ENCODE measurements at places on chromosomes 16 and 17. TPM values are rescaled to one million over a fixed set of nuclear protein-coding genes. Genes with fewer than 3 reads are reported as not detected.

The SPATA22 gene
- not detected for total RNA-seq

The C16orf46 gene
- total RNA-seq: 0.33 TPM

The ATP1B2 gene
- total RNA-seq: not detected

The GLIS2 gene
- 23.2 TPM for total RNA-seq

The HOXB7 gene
- not detected for total RNA-seq

The CARD14 gene
- total RNA-seq: not detected

The NPIPB6 gene
- 0.99 TPM for total RNA-seq

The TEPSIN gene
- 17.0 TPM for total RNA-seq

DNA sequence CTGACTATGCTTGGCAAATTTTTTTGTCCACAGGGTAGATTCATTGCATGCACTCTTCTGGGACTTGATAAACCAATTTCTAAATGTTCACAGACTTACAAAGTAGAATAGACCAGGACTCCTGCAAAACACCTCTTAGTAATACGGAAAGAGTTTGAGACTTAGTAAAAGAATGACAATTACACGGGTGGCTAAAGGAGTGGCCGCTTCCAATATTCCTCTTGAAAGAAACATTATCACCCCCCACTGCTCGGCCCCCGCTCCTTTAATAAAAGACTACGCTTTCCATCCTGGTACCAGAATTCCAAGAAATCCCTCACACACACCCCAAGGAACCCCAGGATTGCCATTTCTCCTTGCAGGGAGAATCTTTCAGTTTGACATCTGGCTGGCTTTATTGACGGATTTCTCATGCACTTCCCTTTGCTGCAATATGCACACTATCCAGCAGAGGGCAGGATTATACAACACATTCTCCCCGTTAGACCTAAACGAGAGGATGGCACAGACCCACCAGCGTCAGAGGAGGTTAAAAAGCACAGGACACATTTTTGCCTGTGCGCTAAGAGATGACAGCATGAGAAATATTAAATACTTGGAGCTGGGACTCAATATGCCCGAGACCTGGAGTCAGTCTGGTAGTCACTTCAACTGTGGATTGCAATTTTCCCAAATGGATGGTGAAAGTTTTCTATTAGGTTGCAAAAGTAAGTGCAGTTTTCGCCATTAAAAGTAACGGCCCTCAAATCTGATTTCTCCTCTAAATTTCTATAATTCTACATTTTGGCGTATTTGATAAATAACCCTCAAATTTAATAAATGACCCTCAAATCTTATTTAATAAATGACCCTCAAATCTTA, 46.6 kb upstream of the NUDT7 start:
- H3K4me3 ChIP-seq: no peak overlapping the region
- no peaks in the 10 kb centered on the region for H3K4me1 ChIP-seq
- no peak overlapping the region for H3K27ac ChIP-seq
- no peaks in the 10 kb centered on the region for H3K36me3 ChIP-seq
- peak; percentile 57 for DNase-seq

- no peak overlapping the region for H3K4me3 ChIP-seq
- H3K27me3 ChIP-seq: peaks cover 46% of the 10 kb centered on the region
- H3K36me3 ChIP-seq: no peaks in the 10 kb centered on the region
- H3K27ac ChIP-seq: no peak overlapping the region
Observed at GRCh38 chr16:71421911-71422310, 19.9 kb downstream of the TLE7 start.

- H3K27ac ChIP-seq: no peak overlapping the region
- H3K36me3 ChIP-seq: no peaks in the 10 kb centered on the region
- peaks cover 23% of the 10 kb centered on the region for H3K27me3 ChIP-seq
- H3K4me1 ChIP-seq: peaks cover 7% of the 10 kb centered on the region
Observed at GRCh38 chr17:5870231-5870953, 199.8 kb upstream of the WSCD1 start.

GRCh38 chr16:67243481-67243880, 3.8 kb downstream of the FHOD1 start:
- H3K27me3 ChIP-seq: peaks cover 3% of the 10 kb centered on the region
- peak overlapping the region; percentile 97 for H3K27ac ChIP-seq
- peaks cover 3% of the 10 kb centered on the region for H3K36me3 ChIP-seq

GRCh38 chr16:16850274-16850673, 471.3 kb downstream of the NPIPA7 start:
- H3K4me3 ChIP-seq: no peak overlapping the region
- no peaks in the 10 kb centered on the region for H3K4me1 ChIP-seq
- H3K27me3 ChIP-seq: no peaks in the 10 kb centered on the region
- no peaks in the 10 kb centered on the region for H3K36me3 ChIP-seq
- H3K27ac ChIP-seq: no peak overlapping the region

GRCh38 chr17:59530531-59530930, 34.9 kb upstream of the DHX40 start:
- no peak overlapping the region for H3K4me3 ChIP-seq
- no peaks in the 10 kb centered on the region for H3K4me1 ChIP-seq
- DNase-seq: no peak
- H3K27ac ChIP-seq: no peak overlapping the region

- no peak for DNase-seq
- H3K4me1 ChIP-seq: peaks cover 35% of the 10 kb centered on the region
- H3K36me3 ChIP-seq: peaks cover 19% of the 10 kb centered on the region
- peak overlapping the region; percentile 6 for H3K27ac ChIP-seq
Observed at GRCh38 chr17:38476549-38476948, 48.3 kb downstream of the ARHGAP23 start.

- H3K4me1 ChIP-seq: peaks cover 55% of the 10 kb centered on the region
- DNase-seq: no peak
- peaks cover 2% of the 10 kb centered on the region for H3K27me3 ChIP-seq
- H3K4me3 ChIP-seq: no peak overlapping the region
Observed at GRCh38 chr17:2959371-2960130, 103.9 kb downstream of the OR1D5 start.

DNA sequence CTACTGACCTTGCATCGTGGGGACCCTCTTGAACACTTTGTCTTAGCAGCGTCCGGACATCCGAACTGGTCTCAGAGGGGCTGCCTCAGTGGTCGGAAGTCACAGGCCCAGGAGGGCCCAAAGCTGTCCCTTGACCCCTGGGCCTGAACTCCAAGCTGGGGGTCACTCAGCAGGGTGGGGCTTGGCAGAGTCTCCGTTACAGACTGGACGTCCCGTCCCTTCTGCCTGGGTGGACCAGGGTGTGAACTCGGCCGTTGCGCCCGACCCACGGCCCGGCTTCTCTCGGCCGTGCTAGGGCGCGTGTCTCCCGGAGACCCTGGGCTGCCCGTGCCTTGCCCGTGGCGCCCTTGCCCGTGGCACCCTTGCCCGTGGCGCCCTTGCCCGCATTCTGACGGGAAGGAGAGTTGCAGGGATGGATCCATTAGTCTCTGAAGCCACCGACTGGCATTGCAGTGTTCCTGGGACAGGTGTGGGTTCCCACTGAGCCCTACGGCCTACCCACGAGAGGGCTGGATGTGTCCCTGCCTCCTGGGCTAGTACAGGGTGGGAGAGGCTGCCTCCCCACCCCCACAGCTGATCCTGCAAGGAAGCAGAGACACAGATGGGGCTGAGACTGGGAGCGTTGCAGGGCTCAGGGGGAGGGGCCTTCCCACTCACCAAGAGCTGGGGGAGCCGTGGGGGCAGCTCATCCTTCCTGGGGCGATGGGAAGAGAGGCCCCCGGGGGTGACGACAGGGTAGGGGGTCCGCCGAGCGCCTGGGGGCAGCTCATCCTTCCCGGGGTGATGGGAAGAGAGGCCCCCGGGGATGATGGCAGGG, 4.9 kb downstream of the CACNA1H start:
- no peaks in the 10 kb centered on the region for H3K36me3 ChIP-seq
- H3K27me3 ChIP-seq: peaks cover 2% of the 10 kb centered on the region
- H3K27ac ChIP-seq: no peak overlapping the region
- no peak overlapping the region for H3K4me3 ChIP-seq

- H3K36me3 ChIP-seq: peaks cover 16% of the 10 kb centered on the region
- H3K4me1 ChIP-seq: peaks cover 52% of the 10 kb centered on the region
- DNase-seq: no peak
- peak overlapping the region; percentile 50 for H3K27ac ChIP-seq
- H3K4me3 ChIP-seq: peak overlapping the region; percentile 90
Observed at GRCh38 chr17:38352245-38353085, 821 bp downstream of the SOCS7 start.

DNA sequence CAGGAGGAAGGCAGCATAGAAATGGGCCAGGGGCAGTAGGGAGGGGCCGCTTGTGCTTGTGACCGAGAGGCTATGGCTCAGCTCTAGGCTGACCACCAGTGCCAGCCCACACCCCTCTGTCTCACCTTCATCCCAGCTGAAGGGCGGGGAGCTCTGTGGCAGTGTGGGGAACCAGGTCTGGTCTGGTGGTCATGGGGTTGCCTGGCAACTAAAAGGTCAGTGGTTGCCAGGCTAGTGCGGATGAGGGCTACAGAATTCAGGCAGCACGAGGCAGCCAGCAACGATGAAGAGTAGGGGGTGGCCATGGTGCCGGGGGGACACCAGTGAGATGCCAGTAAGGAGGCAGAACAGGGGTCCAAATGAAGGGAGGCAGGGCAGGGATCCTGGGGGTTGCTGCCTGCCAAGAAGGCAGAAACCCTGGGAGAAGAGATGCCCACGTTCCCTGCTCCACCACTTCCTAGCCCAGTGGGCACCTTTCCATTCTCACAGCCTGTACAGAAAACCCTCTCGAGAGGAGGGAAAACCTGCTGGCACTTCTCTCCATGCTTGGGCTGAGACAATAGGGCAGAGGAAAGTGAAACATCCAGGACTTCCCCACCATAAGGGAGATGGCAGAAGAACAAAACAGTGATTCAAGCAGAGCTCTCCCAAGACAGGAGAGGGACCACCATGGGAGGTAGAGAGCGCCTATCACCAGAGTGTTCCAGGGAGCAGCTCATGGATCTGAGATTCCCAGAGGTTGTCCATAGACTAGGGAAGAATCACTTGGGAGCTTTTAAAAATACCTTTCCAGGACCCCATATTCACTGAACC, 39.7 kb downstream of the SRCIN1 start:
- no peaks in the 10 kb centered on the region for H3K36me3 ChIP-seq
- peaks cover 58% of the 10 kb centered on the region for H3K27me3 ChIP-seq
- no peak for DNase-seq
- no peak overlapping the region for H3K4me3 ChIP-seq

DNA sequence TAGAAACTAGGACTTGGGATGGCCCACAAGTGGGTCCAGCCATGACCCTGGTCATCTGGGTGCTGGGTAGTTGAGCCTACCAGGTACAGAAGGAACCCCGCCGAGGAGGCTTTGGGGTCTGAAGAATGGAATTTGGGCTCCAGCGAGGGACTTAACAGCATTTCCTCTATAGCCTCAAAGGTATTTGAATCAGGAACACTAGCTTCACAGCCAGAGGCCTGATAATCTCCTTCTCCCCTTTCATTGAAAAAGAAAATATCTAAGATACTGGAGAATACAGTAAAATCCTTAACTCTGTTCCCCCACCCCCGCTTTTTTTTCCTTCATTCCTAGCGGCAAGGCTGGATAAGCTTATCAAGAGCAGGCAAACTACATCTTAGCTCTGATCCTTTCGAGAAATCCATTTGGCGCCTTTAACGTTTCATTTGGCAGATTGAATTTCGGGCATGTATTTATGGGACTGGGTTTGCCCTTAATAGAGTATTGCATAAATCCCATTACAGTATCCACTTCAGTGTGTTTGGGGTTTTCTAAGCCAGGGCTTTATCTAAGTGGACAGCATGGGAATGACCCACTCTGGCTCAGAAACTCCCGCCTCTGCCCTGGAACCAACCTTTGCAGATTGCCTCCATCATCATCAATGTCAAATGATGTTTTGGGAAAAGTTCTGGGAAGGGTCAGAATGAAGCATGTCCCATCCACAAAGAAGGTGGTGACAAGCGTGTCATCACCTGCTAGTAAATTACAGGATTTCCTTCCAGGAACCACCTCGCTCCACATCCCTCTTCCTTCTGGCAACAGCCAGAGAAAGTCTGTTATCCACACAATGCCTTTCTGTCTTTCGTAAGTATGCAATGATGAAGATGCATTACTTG, 36.9 kb downstream of the XYLT1 start:
- H3K27me3 ChIP-seq: no peaks in the 10 kb centered on the region
- H3K4me3 ChIP-seq: no peak overlapping the region
- peaks cover 37% of the 10 kb centered on the region for H3K4me1 ChIP-seq
- no peak overlapping the region for H3K27ac ChIP-seq

GRCh38 chr16:80968386-80969113, 38.1 kb downstream of the CMC2 start:
- peaks cover 29% of the 10 kb centered on the region for H3K4me1 ChIP-seq
- DNase-seq: peak; percentile 53
- H3K27me3 ChIP-seq: no peaks in the 10 kb centered on the region
- peaks cover 8% of the 10 kb centered on the region for H3K36me3 ChIP-seq

- H3K4me1 ChIP-seq: peaks cover 37% of the 10 kb centered on the region
- DNase-seq: no peak
Observed at GRCh38 chr17:42340691-42341127, 47.5 kb downstream of the STAT3 start.

- no peak overlapping the region for H3K27ac ChIP-seq
- peaks cover 8% of the 10 kb centered on the region for H3K27me3 ChIP-seq
- H3K36me3 ChIP-seq: peaks cover 8% of the 10 kb centered on the region
- peaks cover 34% of the 10 kb centered on the region for H3K4me1 ChIP-seq
- no peak overlapping the region for H3K4me3 ChIP-seq
Observed at GRCh38 chr16:66950971-66951790, 9.9 kb upstream of the CES3 start.

- H3K36me3 ChIP-seq: peaks cover 72% of the 10 kb centered on the region
- no peak overlapping the region for H3K27ac ChIP-seq
- no peaks in the 10 kb centered on the region for H3K27me3 ChIP-seq
Observed at GRCh38 chr16:84495506-84495905, 9.0 kb downstream of the MEAK7 start.

GRCh38 chr17:69223809-69224208, 4.8 kb downstream of the ABCA10 start:
- peaks cover 2% of the 10 kb centered on the region for H3K27me3 ChIP-seq
- no peak overlapping the region for H3K4me3 ChIP-seq
- no peaks in the 10 kb centered on the region for H3K36me3 ChIP-seq
- H3K4me1 ChIP-seq: no peaks in the 10 kb centered on the region
- DNase-seq: no peak

- H3K36me3 ChIP-seq: no peaks in the 10 kb centered on the region
- H3K4me1 ChIP-seq: peaks cover 7% of the 10 kb centered on the region
- H3K4me3 ChIP-seq: no peak overlapping the region
- no peak for DNase-seq
- no peak overlapping the region for H3K27ac ChIP-seq
- no peaks in the 10 kb centered on the region for H3K27me3 ChIP-seq
Observed at GRCh38 chr17:68161644-68162428, 86.0 kb upstream of the AMZ2 start.

DNA sequence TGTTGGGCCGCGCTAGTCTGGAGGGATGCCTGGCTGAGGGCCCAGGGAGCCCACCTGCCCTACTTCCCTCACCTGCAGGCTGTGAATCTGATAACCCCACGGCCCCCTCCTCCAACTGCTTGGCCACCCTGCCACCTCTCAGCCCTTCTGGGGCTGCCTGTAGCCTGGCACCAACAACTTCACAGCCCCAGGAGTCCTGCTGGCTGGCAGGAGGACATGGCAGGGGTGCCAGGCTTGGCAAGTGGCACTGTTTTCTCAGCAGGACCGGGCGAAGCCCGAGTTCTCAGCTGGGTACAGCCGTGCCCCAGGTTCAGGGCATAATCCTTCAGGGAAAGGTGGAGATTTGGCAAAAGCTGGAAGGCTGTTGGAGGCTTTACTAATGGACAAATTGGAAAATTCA, 129.6 kb downstream of the CMIP start:
- DNase-seq: no peak
- H3K27ac ChIP-seq: no peak overlapping the region
- peaks cover 2% of the 10 kb centered on the region for H3K27me3 ChIP-seq
- peaks cover 15% of the 10 kb centered on the region for H3K4me1 ChIP-seq

- H3K27me3 ChIP-seq: peaks cover 7% of the 10 kb centered on the region
- no peak overlapping the region for H3K27ac ChIP-seq
- no peak for DNase-seq
- H3K36me3 ChIP-seq: no peaks in the 10 kb centered on the region
- H3K4me1 ChIP-seq: no peaks in the 10 kb centered on the region
Observed at GRCh38 chr16:75138636-75139035, 9.7 kb upstream of the ZFP1 start.
